ENCODE measurements at places on chromosomes 11 and 22.

- no peak for DNase-seq
Observed at GRCh38 chr11:47425611-47426010, 628 bp downstream of the PSMC3 start.

- no peak for DNase-seq
Observed at GRCh38 chr11:112118176-112118575, 31.5 kb downstream of the SDHD start.

DNA sequence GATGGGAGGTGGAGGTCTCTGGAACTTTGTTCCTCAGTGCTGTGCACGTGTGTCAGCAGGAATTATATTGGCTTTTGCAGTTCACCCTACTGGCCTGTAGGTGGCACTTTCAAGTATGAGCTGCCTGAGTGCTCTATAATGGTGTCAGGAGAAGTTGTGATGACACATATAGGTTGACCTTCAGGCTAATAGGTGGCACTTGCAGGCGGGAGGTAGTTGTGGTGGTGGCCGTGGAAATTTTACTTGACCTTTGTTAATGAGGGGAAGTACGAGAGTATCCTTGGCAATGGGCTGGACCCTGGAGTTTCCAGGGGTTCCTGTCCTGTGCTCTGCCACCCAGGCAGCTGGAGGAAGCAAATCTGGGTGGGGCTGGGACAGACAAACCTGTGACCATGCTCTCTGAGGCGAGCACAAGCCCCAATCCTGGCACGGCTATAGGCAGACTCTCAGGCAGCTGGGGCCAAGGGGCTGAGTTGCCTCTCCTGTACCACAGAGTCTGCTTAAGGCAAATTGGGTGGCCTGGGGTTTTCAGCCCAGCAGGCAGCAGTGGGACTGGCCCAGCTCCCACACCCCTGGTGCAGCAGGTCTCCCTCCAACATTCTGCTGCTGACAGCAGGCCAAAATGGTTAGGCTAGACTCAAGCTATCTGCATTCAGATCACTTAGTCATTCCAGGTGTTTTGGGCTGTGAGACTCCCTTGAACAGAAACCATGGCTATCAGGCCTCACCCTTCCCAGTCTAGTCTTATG, 147.5 kb upstream of the CTSC start:
- peak; percentile 54 for DNase-seq

- no peak for DNase-seq
Observed at GRCh38 chr22:47628477-47629272, 866.2 kb downstream of the TBC1D22A start.

GRCh38 chr22:24822471-24822870, 16.5 kb downstream of the SGSM1 start:
- DNase-seq: no peak

DNA sequence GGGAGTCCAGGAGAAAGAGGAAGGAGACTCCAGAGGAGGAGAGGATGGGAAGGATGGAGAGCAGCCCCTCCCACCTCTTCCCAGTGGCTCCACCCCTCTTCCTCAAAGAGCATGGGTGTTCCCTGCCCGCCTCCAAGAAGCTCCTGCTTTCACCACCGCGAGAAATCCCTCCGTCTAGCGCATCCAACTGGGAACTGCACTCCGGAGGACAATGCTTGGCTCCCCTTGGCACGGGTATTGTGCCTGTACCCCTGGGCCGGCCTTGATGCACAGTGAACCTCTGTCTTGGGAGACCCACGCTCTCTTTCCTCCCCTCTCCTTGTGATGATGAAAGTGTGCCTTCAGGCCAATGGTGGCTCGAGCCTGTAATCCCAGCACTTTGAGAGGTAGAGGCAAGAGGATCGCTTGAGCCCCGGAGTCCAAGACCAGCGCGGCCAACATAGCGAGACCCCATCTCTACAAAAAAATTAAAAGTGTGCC, 14.9 kb upstream of the ADA2 start:
- no peak for DNase-seq

GRCh38 chr22:29782061-29782845, 15.1 kb downstream of the UQCR10 start:
- DNase-seq: no peak

GRCh38 chr22:28002181-28002700, 83.2 kb upstream of the PITPNB start:
- DNase-seq: no peak

- no peak for DNase-seq
Observed at GRCh38 chr22:31086703-31087330, 5.7 kb downstream of the SMTN start.

DNA sequence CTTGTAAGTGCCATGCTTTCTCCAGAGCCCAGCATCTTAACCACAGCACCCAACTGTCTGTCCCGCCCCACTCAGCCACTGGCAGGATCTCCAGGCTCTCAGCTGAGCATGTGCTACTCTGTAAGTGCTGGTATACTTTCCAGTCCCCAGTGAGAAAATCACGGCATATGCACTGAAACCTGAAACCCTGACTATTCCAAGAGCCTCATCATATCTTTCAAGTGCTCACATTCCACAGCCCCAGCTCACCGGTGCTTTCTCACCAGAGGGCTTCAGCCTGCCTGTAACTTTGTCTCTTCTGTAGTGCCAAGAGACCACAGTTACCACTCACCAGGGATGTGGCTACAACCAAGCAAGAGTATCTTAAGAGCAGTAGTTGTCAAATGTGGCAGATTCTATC, 24.4 kb upstream of the PAMR1 start:
- DNase-seq: no peak

GRCh38 chr22:36900880-36901279, 12.5 kb upstream of the CSF2RB start:
- no peak for DNase-seq

DNA sequence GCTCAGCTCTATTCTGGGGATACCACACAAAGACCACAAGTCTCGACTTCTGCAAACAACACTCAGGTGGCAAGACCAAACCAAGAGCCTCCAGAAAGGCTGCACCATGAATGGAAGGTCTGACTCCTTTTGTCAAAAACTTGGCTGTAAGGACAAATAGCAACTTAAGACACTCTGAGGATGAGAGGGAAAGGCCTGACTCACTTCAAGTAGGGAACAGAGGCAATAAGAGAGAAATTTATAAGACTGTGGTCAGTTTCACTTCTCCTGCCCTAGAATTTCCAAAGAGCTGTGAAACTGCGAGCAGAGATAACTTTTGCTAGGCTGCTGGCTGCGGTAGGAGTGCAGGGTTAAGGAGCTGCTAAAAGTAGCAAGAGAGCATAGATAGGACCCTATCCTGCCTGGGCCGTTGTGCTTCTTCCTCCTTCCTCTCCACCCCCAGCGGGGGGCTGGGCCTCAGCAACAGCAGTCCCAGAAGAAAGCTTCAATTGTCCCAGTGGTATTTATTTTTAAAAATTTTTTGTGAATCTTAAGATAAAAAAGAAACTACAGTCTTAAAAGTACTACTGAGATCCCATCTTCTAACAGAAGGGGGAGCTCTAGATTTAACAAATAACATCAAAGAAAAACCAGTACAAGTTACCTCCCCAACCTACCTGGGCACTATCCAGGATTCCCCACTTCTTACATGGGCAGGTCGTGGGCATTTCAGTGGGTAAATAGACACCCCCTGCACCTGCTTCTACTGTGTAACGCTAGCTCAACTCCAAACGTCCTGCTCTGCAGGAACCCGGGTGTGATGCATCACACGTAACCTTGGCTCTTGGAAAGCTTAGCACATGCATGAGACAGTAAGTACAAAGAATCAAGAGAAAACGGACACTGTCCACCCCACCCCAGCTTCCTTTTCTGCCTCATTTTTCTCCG, 66.4 kb downstream of the SGSM3 start:
- DNase-seq: peak; percentile 69

DNA sequence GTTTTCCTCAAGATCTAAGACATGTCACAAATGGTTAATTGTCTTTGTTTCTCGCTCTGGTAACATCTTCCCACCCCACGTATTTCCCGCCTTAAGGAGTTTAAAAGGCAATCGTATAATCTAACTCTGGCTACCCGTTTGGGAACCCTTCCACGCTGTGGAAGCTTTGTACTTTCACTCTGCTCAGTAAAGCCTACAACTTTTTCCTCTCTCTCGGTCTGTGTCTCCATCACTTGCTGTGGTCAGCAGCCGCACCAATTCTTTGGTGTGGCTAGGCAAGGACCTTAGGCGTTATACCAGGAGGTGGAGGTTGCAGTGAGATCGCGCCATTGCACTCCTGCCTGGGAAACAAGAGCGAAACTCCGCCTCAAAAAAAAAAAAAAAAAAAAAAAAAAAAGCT, 1430.1 kb downstream of the LRRC4C start:
- DNase-seq: no peak

GRCh38 chr11:114776956-114777355, 98.6 kb downstream of the NXPE2 start:
- DNase-seq: no peak

DNA sequence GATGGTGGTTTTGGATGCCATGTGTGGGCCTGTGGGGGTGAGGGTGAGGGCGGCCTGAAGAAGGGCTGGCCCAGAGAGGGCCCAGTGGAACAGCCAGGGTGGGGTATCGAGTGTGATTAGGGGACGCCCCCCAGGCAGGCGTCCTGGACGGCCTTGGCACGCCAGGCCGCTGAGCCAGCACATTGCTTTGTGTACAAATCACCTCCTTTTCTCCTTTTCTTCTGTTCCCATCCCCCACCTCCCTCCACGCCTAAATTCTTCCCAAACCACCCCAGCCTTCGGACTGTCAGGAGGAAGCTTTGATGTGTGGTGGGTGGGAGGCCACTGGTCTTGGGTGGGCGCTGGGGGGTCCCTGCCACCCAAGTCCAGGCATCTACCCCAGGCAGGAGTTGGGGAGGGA, 7.8 kb upstream of the CD248 start:
- no peak for DNase-seq

GRCh38 chr11:83151274-83151977, 5.5 kb upstream of the PCF11 start:
- DNase-seq: no peak

GRCh38 chr11:12628314-12628713, 45.9 kb upstream of the TEAD1 start:
- DNase-seq: no peak

DNA sequence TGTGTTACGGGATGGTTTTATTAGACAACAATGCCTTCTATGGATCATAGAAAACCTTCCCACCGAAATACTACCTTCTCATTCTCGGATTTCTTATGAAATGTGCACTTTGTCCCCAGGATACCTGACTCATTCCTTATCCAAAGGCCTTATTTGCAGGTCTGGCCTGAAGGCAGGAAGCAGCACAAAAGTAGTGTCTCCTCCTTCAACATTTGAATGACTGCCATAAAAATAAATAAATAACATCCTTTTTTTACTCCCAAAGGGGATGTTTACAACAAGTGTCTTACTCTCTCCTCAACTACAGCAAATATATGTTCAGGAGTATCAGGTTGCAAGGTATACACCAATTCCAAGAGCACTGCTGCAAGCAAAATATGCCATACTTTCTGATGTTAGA, 41.6 kb upstream of the PAK1 start:
- DNase-seq: no peak

- no peak for DNase-seq
Observed at GRCh38 chr22:46979506-46979905, 217.1 kb downstream of the TBC1D22A start.

DNA sequence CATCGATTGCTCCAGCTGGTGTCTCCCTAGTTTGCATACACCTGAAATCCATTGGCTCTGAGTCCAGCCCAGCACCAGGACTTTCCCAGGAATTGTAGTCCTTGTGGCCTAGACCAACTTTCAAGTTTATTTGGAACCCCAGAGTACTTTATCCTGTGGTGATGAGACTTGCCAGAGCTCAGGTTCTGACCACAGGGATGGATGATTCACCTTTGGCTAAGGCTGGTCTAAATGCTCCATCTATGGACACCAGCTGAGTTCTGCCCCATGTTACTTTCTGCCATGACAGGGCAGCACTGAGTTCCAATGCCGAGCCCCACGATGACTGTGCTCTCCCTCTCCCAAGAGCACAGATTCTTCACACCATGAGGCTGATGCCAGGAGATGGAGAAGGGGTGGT, 17.3 kb upstream of the INSC start:
- no peak for DNase-seq

GRCh38 chr22:24997023-24997422, 44.5 kb downstream of the KIAA1671 start:
- no peak for DNase-seq

DNA sequence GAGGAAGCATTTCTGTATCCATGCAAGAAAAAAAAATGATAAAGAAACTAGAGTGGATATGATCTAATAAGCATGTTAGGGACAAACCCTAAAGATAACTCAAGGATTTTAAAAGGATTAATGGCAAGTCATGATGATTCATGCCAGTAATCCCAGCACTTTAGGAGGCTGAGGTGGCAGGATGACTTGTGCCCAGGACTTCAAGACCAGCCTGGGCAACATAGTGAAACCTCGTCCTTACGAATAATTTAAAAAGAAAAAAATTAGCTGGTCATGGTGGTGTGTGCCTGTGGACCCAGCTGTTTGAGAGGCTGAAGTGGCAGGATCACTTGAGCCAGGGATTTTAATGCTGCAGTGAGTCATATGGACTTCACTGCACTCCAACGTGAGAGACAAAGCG, 145.5 kb upstream of the BLID start:
- DNase-seq: no peak

GRCh38 chr11:32023370-32024305, 67.2 kb upstream of the RCN1 start:
- no peak for DNase-seq

DNA sequence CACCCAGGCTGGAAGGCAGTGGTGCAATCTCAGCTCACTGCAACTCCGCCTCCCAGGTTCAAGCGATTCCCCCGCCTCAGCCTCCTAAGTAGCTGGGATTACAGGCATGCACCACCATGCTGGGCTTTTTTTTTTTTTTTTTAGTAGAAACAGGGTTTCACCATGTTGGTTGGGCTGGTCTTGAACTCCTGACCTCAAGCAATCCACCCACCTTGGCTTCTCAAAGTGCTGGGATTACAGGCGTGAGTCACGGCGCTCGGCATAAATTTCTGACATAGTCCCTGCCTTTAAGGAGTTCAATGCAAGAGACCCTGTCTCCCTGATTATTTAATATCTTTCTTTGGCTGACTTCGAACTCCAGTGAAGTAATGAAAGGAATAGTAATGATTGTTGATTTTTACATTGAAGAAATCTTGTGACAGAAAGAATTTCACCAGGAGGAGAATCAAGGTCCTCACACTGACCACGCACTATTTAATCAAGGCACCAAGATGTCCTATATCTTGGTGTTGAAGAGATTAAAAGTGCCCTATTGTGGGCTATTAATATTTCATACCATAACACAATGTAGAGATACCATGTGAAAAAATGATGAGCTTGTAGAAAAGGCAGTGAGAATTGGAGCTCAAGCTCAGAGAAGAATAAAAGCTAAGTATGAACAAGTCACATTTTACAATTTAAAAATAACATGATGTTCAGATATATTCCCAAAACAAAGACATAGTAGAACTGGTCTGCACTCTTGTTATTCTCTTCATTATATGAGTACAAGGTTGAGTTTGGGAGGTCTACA, 71.6 kb upstream of the BLID start:
- DNase-seq: no peak
